ENCODE measurements at places on chromosomes 6 and 20.

- DNase-seq: peak; percentile 26
These were observed 650 bp upstream of the TTK start for GRCh38 chr6:80003826-80004172.

DNA sequence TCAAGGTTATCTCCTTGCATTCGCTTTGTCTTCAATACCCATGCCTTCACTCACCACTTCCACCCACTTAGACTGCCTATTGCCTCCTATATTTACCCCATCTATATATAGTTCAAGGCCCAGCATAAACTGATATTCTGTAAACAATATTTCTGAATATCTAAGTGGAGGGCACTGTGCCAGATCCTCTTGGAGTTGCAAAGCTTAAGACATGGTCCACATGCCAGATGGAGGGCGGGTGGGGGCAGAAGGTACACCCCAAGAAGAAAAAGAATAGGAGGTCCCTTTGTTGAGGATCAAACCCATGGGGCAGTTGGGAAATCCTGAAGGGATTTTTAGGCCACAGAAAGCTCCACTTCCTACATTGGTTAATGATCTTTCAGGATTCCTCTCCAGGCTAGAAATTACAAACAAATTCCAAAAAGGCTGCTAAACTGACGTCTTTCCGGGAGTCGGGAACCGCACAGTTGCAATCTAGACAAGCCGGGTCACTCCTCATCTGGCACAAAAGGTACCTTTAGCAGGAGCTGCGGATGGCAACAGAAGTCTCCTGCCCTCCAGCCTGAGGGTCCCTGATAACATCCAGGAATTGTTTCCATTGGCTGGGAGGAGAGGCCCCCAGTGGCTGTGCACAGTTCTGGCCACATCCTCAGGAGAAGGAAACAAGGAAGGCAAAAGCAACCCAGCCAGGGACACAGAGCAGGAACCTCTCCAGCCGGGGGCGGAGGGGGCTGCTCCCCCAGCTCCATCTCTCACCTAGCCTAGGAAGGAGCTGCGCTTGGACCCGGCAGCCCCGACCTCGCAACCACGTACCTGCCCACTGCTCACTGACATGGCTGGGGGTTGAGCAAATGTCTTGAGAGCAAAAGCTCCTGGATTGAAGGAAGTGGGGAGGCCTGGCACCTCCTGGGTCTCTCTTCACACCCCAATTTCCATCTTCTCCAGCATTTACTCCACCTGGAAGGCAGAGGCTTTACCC lies 5.9 kb upstream of the LPIN3 start:
- DNase-seq: no peak

GRCh38 chr20:57683881-57684807 lies 25.7 kb downstream of the PMEPA1 start:
- no peak for DNase-seq

GRCh38 chr6:132333639-132334520 lies 67.4 kb downstream of the MOXD1 start:
- DNase-seq: no peak

- peak; percentile 73 for DNase-seq
These were observed 218.2 kb downstream of the OR2B2 start for GRCh38 chr6:27693766-27694546.

DNA sequence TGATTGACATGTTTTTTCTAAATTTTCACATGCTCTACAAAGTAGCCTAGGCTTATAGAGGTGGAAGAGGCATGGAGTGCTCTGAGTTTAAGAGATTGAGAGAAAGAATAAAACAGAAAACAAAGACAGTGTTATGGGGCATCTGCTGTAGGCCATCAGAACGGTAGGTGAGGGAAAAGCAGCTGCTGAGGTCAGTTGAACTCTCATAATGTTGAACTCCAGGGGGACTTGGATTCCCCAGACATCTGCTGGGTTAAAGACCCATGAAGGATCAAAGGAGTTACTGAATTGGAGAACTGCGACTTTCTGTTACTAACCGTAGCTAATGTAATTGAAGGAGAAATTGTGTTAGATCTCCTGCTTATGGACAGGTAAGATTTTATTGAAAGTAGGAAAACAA lies 333.9 kb downstream of the TFAP2B start:
- DNase-seq: no peak

DNA sequence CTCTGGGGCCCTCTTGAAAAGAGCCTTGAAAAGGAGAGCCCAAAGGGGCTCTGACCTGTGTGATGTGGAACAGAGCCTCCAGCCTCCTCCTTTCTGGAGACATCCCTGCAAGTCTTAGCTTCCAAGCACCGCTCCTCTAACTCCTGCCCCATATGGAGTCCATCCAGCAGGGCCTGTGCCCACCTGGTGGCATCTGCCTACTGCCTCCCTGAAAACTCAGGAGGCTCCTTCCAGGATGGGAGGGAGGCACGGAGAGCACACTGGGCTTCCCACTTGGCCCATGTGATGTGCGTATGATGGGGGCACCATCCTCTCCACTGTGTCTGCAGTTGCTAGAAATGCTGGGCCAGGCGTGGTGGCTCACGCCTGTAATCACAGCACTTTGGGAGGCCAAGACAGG lies 98.1 kb downstream of the SYNDIG1 start:
- no peak for DNase-seq

- DNase-seq: no peak
These were observed 1.6 kb downstream of the SLC22A7 start for GRCh38 chr6:43299338-43300293.

DNA sequence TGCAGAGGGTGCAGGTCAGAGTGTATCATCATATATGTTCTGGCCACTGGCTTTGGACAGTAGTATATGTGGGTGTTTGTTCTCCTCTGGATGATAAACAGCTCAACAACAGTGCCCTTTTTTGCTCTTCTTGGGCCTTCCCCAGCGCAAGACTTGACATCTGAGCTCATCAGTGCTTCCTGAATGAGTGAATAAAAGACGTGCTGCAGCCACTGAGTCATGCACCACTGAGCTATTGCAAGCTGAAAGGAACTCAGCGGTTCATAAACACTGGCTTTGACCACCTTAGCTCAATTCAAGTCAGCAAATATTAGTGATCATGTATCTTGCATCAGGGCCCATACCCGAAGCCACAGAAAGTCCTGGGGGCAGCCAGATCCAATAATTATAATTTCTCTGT lies 105.3 kb upstream of the KCNG1 start:
- no peak for DNase-seq

DNA sequence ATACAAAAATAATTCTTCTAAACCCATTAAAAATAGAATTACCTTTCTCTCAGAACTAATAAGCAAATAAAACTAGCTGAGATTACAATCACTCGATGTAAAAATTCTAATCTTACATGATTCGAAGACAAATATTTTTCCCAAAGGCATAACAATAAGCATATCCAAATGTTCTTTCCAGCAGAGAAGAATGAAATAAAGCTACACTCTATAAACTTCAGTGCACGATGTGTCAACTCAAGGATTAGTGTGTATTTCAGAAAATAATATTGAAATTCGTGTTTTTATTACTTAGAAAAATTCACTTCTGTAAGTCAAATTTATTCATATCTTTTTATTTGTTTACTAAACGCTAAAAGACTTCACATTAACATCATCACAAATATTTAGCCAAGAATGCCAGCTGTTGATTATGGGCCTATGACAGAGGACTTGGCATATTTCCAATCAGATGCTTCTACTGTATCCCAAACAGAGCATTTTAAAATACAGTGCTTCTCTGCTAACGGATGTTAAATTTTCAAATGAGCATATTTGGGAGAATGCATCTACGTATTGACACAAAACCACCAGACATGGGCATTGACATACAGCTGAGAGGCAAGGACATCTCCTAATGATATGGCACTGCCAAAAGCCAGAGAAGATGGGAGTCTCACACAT lies 54.7 kb upstream of the PDE7B start:
- no peak for DNase-seq

DNA sequence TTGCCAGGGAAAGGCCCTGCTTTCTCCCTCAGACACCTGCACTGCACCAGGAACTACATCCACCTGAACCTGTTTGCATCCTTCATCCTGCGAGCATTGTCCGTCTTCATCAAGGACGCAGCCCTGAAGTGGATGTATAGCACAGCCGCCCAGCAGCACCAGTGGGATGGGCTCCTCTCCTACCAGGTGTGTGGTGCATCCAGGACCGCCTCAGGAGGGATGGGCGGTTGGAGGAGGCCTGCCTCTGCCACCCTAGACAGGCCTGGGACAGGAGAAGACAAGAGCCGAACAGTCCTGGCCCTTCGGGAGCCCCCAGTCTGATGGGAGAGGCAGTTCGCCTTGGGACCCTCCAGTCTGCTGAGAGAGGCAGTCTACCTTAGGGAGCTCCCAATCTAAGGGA lies 24.2 kb downstream of the GLP1R start:
- DNase-seq: no peak

DNA sequence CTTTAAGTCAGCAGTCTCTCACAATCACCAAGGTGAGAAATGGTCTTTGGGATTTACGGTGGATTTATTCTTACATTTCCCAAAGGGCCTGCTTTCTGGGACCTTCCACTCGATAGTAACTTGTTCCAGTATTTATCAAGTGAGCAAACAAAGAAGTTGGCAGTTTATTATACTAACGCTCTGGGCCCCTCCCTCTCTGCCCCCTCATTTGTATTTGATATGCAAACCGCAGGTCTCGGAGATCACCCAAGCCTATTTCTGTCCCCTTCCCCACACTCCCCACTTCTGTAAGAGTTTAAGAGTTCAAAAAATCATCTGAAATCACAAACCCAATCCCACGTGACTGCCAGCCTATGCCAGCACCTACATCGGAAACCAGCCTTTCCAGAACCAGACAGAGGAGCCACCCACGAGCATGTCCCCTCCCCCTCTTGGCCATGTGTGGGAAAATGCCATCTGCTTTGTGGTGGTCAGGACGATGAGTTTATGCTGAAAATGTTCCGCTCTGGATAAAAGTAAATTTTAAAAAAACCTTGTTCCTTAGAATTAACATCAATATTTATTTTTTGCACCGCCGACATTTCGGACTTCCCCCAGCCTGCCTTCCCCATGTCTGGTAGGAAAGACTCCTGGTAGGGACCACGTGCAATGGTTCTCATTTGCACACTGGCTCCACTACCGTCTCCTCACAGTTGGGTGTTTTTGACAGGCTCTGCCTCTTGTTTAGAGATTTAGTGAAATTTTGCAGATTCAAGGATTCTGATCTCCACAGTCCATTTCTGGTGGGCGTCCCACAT lies 281.0 kb downstream of the TFAP2C start:
- no peak for DNase-seq

GRCh38 chr6:111615916-111616612 lies 10.4 kb upstream of the TRAF3IP2 start:
- no peak for DNase-seq

DNA sequence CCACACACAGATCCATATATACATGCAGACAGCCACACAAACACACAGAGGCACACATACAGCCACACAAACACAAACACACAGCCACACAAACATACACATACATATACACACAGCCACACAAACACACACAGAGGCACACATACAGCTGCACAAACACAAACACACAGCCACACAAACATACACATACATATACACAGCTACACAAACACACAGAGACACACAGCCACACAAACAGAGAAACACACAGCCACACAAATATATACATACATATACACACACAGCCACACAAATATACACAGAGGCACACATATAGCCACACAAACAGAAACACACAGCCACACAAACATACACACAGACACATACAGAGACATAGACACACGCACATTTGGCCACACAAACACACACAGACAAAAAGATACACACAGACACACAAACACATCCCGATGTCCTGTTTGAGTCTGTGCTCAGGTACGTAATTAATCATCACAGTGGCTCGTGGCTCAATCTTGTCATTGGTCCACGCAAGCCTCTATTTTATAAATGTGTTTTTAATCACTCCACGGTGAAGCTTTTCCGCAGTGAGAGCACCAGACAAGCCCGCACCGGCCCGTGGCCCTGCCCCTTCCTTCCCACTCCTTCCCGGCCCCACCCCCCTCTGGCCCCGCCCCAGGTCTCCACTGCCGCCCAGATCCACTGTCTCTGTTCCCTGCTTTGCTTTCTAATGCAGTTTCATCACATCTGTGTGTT lies 135.3 kb downstream of the CDH4 start:
- DNase-seq: no peak

DNA sequence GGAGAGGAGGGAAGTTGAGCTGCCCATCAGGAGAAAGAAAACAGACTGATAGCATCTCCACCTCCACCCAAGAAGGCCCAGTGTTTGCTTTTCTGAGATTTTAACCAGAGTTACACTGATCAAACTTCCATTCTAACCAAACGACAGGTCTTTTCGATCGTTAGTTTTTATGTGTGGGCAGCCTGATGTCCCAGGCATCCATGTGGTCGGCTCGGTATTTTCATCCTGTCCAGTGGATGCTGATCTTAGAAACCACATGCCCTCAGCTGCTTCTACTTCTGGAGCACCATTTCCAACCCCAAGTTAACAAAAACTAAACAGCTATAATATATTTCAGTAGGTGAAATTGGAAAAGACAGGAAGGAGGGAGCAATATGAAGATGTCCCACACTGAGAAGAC lies 536.8 kb upstream of the JAG1 start:
- no peak for DNase-seq

GRCh38 chr6:47729019-47729418 lies 30.6 kb downstream of the ADGRF4 start:
- DNase-seq: no peak

DNA sequence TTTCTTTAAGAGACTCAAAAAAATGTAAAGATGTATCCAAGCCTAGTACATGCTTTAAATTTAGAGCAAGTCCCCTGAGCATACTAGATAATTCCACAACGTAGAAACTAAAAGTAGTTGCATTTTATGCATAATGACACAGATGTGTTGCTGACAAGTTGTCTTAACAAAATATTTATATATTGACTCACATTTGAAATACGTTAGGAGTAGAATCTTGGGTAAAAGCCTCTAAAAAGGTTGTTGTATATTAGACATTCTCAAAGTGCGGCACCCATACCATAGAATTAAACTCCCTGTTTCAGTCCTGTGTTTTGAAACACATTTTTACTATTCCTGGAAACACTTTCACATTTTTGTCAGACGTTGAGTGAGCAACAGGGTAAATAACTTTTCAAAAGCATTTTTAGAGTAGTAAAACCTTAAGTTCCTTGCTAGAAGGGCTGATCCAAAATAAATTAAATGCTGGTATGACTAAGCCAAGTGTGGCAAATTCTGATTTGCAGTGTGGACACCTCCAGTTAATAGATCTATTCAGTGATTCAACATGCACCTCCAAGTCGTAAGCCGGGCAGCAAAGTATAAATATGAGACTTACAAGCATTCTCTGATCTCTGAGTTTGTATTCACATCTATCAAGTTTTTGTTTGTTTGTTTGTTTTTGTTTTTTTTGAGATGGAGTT lies 97.5 kb downstream of the GMDS start:
- DNase-seq: no peak

DNA sequence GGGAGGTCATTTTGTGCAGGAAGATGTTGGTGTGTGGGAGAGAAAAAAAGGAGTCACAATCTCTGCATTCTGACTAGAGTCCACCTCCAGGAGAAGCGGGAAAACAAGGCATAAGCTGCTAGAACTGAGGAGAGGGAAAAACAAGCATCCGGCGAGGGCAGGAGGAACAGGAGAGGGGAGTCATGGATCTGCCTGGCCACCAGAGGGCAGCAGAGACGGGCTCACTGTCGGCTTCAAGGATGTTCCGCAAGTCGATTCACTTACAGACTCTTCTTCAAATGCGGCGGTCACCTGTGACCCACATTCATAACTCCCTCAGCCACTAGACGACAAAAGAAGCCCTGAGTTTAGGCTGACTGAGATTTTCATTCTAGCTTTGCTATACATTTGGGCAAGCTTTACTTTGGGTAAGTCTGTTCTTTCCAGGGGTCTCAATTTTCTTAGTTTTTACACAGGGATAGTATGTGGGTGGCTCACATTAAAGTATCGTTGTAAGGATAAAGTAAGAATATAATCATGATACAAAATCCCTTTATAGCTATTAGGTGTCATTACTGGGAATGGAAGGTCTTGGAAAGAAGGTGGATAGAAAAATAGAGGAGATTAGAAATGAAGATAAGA lies 6.6 kb upstream of the BTNL2 start:
- peak; percentile 69 for DNase-seq
